ENCODE measurements at places on chromosomes 2 and 18. TPM values are rescaled to one million over a fixed set of nuclear protein-coding genes. Genes with fewer than 3 reads are reported as not detected.

- H3K4me1 ChIP-seq = peaks cover 4% of the 10 kb centered on the region
- no peak for DNase-seq
- H3K36me3 ChIP-seq = no peaks in the 10 kb centered on the region
- H3K27ac ChIP-seq = no peak overlapping the region
- no peak overlapping the region for H3K4me3 ChIP-seq
Measured at GRCh38 chr2:66253066-66253465, 181.9 kb upstream of the MEIS1 start.

DNA sequence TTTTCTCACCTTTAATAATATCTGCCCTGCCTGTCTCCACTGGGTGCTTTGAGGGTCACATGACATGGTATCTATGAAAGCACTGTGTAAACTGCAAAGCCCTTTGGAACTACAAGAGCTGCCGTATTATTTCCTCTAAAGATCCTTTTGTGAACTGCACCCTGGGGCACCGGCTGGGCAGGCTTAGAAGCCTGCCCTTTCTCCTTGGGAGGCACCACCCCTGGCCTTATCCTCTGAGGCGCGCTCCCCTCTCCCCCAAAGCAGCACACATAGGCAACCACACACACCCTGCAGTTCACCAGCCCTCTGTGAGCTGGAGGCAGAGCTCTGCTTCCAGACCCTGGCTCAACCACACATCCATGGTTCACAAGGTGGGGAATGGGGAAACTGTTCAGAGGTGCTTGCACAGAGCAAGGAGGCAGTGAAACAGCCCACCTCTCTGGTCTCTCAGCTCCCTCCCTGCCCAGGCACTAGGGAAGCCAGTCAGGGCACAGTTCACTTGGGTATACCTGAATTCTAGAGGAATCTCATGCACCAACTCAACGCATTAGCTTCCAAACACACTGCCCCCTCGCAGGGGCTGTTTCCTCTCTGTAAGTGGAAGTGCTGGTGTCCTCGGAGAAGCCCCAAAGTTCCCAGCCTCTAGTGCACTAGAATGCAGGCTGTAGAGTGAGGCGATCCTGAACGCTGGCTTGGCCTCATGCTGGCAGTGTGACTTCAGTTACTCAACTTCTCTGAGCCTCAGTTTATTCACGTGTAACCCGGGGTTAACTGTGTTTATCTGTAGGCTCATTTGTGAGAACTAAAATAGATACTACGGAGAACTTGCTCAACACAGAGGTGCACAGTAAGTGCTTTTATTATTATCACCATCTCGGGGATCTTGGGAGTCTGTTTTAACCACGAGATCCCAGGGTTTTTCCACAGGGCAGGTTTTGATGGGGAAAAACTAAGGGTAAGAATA, 11.0 kb downstream of the SIGLEC15 start:
- H3K4me1 ChIP-seq = 0 out of 2 replicates have a peak, but pooled peaks cover 10% of the 10 kb centered on the region
- H3K4me3 ChIP-seq = no peak overlapping the region
- no peak overlapping the region for H3K27ac ChIP-seq
- DNase-seq = no peak
- no peaks in the 10 kb centered on the region for H3K27me3 ChIP-seq

- H3K4me1 ChIP-seq = peaks cover 10% of the 10 kb centered on the region
- H3K27me3 ChIP-seq = no peaks in the 10 kb centered on the region
- H3K27ac ChIP-seq = no peak overlapping the region
- no peak overlapping the region for H3K4me3 ChIP-seq
- no peaks in the 10 kb centered on the region for H3K36me3 ChIP-seq
Measured at GRCh38 chr18:10403708-10404107, 50.7 kb upstream of the APCDD1 start.

DNA sequence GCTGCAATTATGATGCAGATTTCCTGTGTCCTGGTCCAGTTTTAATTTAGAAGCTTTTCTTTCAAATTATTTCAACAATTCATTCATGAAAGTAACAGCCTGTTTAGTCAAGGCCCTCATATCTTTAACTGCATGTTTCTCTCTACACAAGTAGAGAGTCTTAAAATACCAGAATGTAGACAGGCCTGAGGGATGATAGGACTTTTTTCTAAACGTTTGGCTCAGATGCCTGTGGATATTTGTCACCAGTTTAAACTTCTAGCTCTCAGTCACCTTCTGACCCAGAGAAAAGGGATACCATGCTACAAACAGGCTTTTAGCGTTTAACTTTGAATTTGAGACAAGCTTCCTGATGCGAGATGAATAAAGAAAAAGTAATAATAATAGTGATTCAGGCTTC, 15.7 kb downstream of the COL5A2 start:
- peak overlapping the region; percentile 66 for H3K27ac ChIP-seq
- no peaks in the 10 kb centered on the region for H3K36me3 ChIP-seq
- DNase-seq = no peak
- H3K27me3 ChIP-seq = no peaks in the 10 kb centered on the region

Gene ZNG1B
- 46.7 TPM for total RNA-seq

Gene DNAH7
- 0.30 TPM for total RNA-seq
